Glomerular endothelial cell (primary cell): ENCODE measurements at places on chromosomes 5 and 9. TPM values are rescaled to one million over a fixed set of nuclear protein-coding genes. Genes with fewer than 3 reads are reported as not detected.
A peak's percentile ranks its signal among the peaks of the same experiment; 100 is the strongest.

- no peak for DNase-seq
Measured at GRCh38 chr5:15718421-15719179, 218.6 kb downstream of the FBXL7 start.

DNA sequence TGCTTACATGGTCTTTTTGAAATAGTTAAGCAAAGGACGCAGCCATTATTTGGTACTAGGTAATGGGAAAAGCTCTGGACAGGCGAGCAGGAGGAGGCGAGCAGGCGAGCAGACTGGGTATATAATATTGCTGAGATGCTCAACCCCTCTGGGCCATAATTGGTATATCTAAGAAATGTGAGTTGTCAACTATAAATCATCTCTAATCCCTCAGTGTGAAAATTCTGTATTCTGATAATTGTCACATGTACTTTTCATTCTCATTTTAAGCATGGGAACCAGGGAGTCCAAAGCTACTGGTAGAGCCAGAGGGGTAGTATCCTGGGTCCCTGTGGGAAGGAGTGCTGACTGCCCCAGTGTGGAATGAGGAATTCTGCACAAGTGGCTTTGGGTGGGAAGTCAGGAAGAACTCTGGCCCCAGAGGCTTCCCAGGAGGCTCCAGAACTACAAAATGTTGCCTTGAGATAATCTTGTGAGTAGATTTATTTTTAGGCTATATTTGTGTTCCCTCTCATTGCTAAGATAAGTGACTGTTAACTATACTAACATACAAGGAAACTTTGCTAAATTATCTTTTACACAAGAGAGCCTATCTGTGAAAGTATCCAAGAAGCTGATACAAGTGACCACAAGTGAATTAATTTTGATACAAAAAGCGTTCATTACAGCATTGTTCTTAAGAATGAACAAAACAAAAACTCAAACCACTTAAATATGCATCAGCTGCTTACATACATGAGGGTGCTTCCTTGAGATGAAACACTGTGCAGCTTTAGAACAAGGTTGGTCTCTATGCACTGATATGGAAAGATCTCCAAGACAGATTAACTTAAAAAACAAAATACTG is 70.5 kb upstream of the TNFAIP8 start:
- DNase-seq: no peak

DNA sequence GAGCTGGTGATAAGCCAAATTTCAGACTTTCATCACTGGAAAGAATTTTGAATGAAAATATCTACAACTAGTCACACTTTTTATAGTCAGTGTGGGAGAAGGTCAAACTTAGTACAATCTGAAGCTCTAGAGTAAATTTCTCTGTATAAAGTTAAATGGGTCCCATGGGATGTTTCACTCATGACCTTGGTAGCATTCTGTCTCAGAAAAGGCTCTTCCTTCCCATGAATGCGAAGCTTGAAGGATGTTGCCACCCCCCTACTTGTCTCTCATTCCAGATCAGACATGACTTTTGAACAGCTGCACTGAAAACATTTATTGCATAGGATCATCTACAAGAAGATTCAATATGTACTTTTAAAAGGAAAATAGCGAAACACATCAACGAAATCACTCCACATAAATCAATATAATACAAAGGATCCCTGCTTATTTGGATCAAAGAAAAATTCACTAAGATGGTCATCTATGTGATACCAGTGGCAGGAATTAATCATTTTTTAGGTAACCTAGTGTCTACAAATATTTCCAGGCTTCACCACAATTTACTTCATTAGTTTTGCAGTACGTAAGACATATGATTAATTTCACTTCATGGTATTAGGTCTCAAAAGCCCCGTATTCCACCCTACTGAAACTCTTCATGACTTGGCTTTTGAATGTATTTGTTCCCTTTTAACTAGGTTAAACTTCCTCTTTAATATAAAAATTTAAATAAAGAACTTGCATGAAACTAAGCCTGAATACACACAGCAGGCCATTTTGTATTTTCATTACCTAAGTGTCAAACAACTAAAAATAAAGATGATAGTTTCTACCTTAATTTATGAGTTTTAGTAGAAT is 4.4 kb downstream of the ST8SIA4 start:
- no peak for DNase-seq

DNA sequence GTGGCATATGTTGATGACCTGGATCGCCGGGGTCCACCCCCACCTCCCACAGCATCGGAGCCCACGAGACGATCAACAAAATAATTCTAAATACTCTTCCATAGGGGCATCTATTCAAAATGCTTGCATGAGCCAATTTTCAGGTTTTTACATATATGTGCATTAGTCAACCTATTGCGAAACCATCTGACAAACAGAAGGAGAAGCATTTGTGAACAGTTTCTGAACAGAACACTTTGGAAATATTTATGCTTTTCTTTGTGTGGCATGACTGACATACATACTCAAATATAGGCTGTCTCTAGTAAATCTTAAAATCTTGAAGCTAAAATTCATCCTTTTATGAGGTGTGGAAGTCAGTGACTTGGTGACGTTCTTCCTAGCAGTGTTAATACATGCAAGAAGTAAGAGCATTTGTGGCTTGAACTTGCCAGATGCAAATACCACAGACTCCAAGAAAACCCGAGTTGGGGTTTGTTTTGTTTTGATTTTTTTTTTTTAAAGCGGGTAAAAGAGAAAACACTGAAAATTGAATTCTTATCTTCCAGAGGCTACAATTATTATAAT is 5.3 kb downstream of the GPR151 start:
- DNase-seq: no peak

GRCh38 chr5:310941-311434 is 10.5 kb upstream of the AHRR start:
- DNase-seq: peak; percentile 86

- no peak for DNase-seq
Measured at GRCh38 chr5:141596867-141597266, 21.9 kb downstream of the DIAPH1 start.

- no peak for DNase-seq
Measured at GRCh38 chr5:15338546-15338945, 161.4 kb upstream of the FBXL7 start.

GRCh38 chr5:15933259-15934207 is 246.1 kb downstream of the MARCHF11 start:
- peak; percentile 22 for DNase-seq

Gene GPX3
- total RNA-seq: 0.34 and 2.8 TPM in 2 replicates

Gene IL13
- not detected in 2 replicates for total RNA-seq

Gene ENTPD8
- total RNA-seq: 0.10 and 0.18 TPM in 2 replicates

Gene CORO2A
- 0.29 and 0.64 TPM in 2 replicates for total RNA-seq

Gene RANBP3L
- not detected in 2 replicates for total RNA-seq
